Esophagus squamous epithelium (tissue), 5 donors: ENCODE measurements at places on chromosomes 16 and 17. TPM values are rescaled to one million over a fixed set of nuclear protein-coding genes. Genes with fewer than 3 reads are reported as not detected.

The IL32 gene
- total RNA-seq, result 31.7 TPM

The WNT9B gene
- total RNA-seq, result 0.19 TPM

The GRIN2C gene
- total RNA-seq, result not detected

The RHBDL1 gene
- 1.1 TPM for total RNA-seq

The CDH11 gene
- total RNA-seq, result 3.4 TPM

The RPA1 gene
- 29.8 TPM for total RNA-seq

The APOBR gene
- total RNA-seq, result 1.2 TPM

The ZDHHC1 gene
- 2.5 TPM for total RNA-seq
